ENCODE measurements at places on chromosomes 5 and 9. TPM values are rescaled to one million over a fixed set of nuclear protein-coding genes. Genes with fewer than 3 reads are reported as not detected.

The XRCC4 gene
- total RNA-seq = 10.3 TPM

The PCDHB11 gene
- 2.8 TPM for total RNA-seq

The KCNV2 gene
- not detected for total RNA-seq

The C5orf52 gene
- total RNA-seq = not detected

The FYB1 gene
- total RNA-seq = 184 TPM

The FOXD4L4 gene
- total RNA-seq = 0.67 TPM

The ABHD17B gene
- 39.1 TPM for total RNA-seq

The NDOR1 gene
- 19.8 TPM for total RNA-seq

The BTNL3 gene
- 214 TPM for total RNA-seq

The OR13C3 gene
- not detected for total RNA-seq

GRCh38 chr5:133321833-133322420, 270.1 kb downstream of the HSPA4 start:
- no peak for DNase-seq

GRCh38 chr9:113548221-113549041, 84.9 kb downstream of the RGS3 start:
- no peak for DNase-seq

GRCh38 chr9:70805949-70806348, 315.5 kb downstream of the TRPM3 start:
- no peak for DNase-seq

DNA sequence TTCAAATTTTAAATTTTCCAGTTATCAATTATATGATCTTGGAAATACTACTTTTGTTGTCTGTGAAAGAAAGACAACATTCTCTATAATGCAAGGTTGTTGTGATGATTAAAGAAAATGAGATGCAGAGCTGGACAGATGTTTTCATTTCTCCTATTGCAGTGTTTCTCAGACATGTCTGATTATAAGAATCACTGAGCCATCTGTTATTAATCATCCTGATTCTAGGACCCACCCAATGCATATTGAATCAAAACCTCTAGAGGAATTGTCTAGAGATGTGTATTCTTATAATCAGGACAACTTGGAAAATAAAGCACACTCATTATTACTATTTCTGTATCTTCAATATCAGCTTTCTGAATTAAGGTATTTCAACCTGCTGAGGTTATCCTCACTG, 121.1 kb upstream of the ASTN2 start:
- DNase-seq = no peak

- no peak for DNase-seq
These were observed 49.9 kb upstream of the ZNF622 start for GRCh38 chr5:16515532-16515931.

DNA sequence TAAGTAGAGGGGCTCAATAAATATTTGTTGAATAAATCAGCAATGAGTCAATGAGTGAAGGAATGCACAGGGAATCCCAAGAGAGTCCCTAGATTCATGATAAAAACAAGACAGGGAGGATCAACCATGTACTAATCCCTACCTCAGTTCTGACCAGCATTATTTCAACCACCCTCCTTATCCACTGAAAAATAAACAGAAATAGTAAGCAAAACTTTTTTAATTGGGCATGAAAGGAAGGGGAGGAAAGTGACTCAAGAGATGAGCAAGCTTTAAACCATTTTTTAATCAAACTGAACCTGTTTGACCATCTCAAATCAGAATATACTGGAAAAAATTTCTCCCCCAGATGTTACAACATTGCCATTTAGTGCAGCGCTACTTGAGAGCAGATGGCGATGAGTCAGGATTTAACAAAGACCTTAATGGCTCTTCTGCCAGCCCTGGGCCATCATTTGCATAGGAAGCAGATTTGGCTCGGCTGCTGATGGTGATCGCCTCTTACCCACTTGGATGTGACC, 194.8 kb upstream of the SLC30A5 start:
- DNase-seq = no peak

GRCh38 chr5:178439493-178440180, 150.6 kb downstream of the COL23A1 start:
- DNase-seq = no peak

GRCh38 chr5:175098301-175098700, 345.7 kb downstream of the DRD1 start:
- DNase-seq = no peak

GRCh38 chr9:112866662-112867274, 23.9 kb downstream of the SLC46A2 start:
- no peak for DNase-seq

DNA sequence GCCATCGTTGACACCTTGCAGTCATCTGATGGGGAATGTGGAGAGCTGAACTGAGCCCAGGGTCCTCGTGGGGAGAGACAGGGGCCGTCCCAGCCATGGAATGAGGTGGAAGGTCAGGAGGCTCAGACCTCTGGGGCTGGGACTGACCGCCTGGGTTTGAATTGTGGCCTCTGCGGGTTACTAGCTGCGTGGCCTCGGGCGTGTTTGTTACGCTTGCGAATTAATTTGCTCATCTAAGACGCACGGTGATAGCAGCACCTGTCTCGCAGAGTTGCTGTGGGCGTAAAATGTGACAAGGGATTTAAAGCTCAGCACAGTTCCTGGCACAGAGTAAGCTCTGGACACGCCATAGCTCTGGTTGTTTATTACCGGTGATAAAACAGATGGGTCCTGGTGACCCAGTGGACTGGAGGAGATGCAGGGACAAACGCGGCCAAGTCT, 19.4 kb upstream of the DAB2IP start:
- DNase-seq = no peak

GRCh38 chr5:76983468-76983867, 30.6 kb downstream of the CRHBP start:
- no peak for DNase-seq

DNA sequence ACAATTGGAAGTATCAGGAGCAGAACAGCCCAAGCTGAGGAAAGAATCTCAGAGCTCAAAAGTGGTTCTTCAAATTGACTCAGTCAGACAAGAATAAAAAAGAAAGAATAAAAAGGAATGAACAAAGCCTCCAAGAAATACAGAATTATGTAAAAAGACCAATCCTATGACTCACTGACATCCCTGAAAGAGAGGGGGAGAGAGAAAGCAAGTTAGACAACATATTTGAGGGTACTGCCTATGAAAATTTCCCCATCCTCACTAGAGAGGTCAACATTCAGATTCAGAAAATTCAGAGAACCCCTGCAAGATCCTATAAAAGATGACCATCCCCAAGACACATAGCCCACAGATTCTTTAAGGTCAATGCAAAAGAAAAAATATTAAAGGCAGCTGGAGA, 173.2 kb downstream of the ALDH1A1 start:
- DNase-seq = no peak

- no peak for DNase-seq
These were observed 34.2 kb upstream of the MYO10 start for GRCh38 chr5:16970260-16970659.

GRCh38 chr5:149551227-149552037, at the start of gene CSNK1A1:
TSS of gene CSNK1A1 (minus strand) at chr5:149551439. CDS start at chr5:149550964, 475 bp downstream.
- DNase-seq = peak; percentile 95

DNA sequence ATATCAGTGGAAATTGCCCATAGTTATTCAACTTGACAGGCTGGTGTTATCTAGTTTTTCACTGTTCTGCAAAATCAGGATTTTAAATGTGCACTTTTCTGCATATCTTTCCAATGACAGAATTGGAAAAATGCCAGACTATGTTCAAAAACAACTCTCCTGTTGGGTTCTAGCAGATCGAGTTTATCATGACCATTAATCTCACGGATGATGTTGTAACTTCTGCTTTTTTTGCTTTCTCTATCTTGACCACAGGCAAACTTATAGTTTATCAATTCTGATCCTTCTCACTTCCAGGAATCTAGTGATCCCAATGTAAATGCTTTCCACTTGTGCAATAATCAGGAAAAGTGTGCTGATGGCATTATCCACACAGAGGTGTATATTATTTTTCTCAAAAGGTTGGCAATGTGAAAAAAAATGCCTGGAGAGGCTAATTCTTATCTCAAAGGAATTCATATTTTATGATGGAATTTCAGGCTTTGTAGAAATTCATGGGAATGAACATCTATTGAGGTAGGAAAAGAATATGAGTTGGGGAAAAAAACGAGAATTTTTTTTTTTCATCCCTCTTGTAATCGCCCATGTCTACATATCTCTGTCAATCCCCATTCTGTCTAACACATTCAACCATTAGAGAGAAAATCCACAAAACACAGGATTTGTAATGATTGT, 73.6 kb upstream of the DAB2 start:
- no peak for DNase-seq

DNA sequence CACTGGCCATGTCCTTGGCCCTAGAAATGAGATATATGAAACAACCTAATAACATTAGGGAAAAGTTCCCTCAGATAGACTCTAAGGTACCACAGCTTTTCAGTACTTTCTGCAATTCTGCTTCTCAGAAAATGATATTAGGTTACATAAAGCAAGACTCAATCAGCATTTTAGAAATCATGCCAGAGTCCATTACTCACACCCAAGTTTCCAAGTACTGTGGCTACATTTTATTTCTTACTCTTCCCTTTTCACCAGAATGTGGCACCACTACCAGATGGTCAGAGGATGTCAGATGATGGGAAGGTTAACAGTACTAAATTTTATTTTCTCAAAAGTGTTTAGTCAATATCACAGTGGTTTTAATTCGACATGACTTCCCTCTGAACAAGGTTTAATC, 217.2 kb downstream of the MLLT3 start:
- no peak for DNase-seq

GRCh38 chr5:74294231-74294705, 346.3 kb downstream of the ENC1 start:
- no peak for DNase-seq

DNA sequence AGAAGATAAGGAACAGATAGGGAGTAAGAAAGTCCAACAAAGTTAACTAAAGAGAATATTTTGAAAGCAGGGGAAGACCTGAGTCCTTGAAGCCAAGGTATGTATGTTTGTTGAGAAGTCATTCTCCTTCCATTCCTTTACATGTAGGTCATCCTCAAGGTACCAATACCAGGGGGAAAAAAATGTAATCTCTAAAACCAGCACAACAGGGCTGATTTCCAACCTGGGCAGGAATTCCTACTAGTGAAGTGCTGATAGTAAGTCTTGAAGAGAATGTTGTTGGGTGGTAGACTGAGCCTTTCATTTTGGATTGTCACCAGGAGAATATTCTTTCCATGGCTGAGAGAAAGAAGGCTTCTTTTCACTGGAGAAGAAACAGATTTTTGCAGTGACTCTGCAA, 117.1 kb upstream of the ZNF462 start:
- no peak for DNase-seq

- DNase-seq = no peak
These were observed 128.9 kb downstream of the LRRC70 start for GRCh38 chr5:62707563-62707962.

DNA sequence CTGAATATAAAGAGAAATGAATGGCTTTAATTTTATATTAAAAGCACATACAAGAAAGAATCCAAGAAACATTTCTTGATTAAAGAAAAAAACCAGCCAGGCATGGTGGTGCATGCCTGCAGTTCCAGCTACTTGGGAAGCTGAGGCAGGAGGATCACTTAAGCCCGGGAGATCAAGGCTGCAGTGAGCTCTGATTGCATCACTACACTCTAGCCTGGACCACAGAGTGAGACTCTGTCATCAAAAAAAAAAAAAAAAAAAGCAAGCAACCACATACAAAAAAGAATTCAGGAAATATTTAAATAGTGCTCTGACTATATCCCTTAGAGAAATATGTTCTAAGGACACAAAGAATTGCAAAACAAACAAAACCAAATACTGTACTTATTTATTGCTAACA, 2.5 kb upstream of the PLAC8L1 start:
- no peak for DNase-seq

GRCh38 chr5:159131951-159132350, 32.2 kb upstream of the EBF1 start:
- no peak for DNase-seq

DNA sequence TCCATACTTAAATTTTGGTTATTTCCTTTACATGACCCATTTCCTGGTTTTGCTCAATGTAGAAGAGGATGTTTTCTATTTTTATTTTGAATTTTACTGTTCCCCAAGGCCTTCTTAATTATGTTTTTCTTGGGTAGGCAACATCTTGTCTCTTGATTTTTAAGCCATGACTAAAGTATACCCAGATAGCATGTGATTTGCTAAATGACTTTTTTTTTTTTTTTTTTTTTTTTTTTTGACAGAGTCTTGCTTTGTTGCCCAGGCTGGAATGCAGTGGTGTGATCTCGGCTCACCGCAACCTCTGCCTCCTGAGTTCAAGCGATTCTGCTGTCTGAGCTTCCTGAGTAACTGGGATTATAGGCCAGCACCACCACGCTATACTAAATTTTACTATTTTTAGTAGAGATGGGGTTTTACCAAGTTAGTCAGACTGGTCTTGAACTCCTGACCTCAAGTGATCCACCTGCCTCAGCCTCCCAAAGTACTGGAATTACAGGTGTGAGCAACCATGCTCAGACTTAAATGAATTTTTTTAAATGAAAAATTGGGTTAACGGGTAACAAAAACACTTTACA, 198.6 kb upstream of the DAB2 start:
- no peak for DNase-seq

GRCh38 chr9:132596200-132596599, 13.8 kb downstream of the BARHL1 start:
- DNase-seq = no peak

DNA sequence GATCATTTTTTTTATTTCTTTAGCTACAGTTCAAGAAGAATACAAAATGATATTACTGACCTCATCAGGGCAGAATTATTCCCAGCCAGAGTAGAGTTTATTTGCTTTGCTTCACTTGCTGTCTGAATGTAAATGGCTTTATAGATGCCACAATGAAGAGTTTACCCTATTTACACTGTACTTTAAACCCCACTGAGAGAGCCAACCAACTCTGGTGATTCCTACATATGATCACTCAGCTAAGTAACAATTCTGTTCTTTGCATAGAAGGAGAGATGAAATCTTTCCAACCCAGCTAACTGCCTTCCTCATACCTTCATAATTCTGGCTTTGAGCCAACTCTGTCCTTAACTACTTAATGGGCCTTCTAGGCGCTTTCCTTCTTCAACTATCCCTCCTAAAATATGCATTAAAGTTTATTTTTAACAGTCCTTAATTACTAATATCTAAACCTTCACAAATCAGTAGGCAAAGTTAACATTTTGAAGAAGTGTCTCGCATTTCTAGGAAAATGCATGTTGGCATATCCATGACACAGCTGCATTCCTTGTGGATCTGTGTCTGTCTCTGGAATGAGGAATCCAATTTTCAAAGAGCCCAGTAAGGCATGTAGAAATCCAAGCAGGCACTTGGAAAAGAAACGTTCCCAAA, 284.8 kb upstream of the GRAMD2B start:
- DNase-seq = no peak

GRCh38 chr9:36438536-36439236, 38.6 kb upstream of the RNF38 start:
- DNase-seq = no peak

DNA sequence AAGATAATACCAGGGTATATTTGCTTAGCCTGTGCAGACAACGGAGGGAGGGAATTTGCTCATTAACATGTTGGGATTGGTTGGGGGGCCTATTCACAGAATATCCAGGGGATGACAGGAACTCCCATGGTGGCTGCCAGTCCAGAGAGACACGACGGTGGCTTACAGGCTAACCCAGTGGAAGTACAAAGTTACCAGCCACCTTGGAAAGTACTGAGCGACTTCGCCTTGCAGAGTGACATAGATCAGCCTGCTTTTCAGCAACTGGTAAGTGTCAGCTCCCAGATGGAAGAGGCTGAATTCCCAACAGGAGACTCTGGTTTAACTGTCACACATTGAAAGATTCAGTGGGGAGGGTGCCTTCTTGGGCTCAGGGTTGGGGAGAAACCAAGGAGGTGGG, 7.9 kb downstream of the ISL1 start:
- DNase-seq = no peak

- no peak for DNase-seq
These were observed 96.2 kb upstream of the ICE1 start for GRCh38 chr5:5326115-5326758.

Data from Peyer's patch (tissue), 4 donors.